ENCODE measurements at places on chromosomes 13 and 19. TPM values are rescaled to one million over a fixed set of nuclear protein-coding genes. Genes with fewer than 3 reads are reported as not detected.

ZNF91 gene
- 39.9 TPM for total RNA-seq

ZFP14 gene
- total RNA-seq: 2.0 TPM

TNFSF9 gene
- total RNA-seq: 2.9 TPM

DAND5 gene
- 0.40 TPM for total RNA-seq

RGCC gene
- 163 TPM for total RNA-seq

PRRG2 gene
- 12.3 TPM for total RNA-seq

NMRK2 gene
- total RNA-seq: not detected

MIA gene
- 5.7 TPM for total RNA-seq

BST2 gene
- total RNA-seq: 154 TPM

ZNF665 gene
- total RNA-seq: 1.4 TPM

ZNF625 gene
- total RNA-seq: 2.2 TPM

SHC2 gene
- 0.26 TPM for total RNA-seq

PDE4C gene
- 1.4 TPM for total RNA-seq

LYPD3 gene
- total RNA-seq: 1.0 TPM

MEIOSIN gene
- not detected for total RNA-seq

C19orf33 gene
- total RNA-seq: not detected

ZIC5 gene
- 0.04 TPM for total RNA-seq

EID2B gene
- 3.2 TPM for total RNA-seq

YJEFN3 gene
- 6.7 TPM for total RNA-seq

MYBPC2 gene
- total RNA-seq: 4.6 TPM

PRR36 gene
- total RNA-seq: 0.21 TPM

CD70 gene
- 41.1 TPM for total RNA-seq

FAAP24 gene
- total RNA-seq: 9.6 TPM

ERCC5 gene
- 95.5 TPM for total RNA-seq

All from activated T-helper 17 cell treated with anti-CD3 and anti-CD28 coated beads, Interleukin-2, amount 50 U/mL, for 72 hours (primary cell).